Articular chondrocyte of knee joint (primary cell): ENCODE measurements at places on chromosomes 11 and 22. TPM values are rescaled to one million over a fixed set of nuclear protein-coding genes. Genes with fewer than 3 reads are reported as not detected.

The SLC25A18 gene
- 0.11 TPM in 1 of 2 replicates, not detected in the other for total RNA-seq

The HEPACAM gene
- total RNA-seq: not detected in 2 replicates

The EIF3L gene
- 291 and 393 TPM in 2 replicates for total RNA-seq

The PKP3 gene
- 0.52 and 1.2 TPM in 2 replicates for total RNA-seq

The CCDC87 gene
- 0.76 and 0.78 TPM in 2 replicates for total RNA-seq

The FXYD2 gene
- 0.11 and 0.13 TPM in 2 replicates for total RNA-seq

The HTR3B gene
- not detected in 2 replicates for total RNA-seq

The OR8G1 gene
- total RNA-seq: 0.43 TPM in 1 of 2 replicates, not detected in the other

The MCAM gene
- total RNA-seq: 24.2 and 44.5 TPM in 2 replicates

The SLC22A6 gene
- not detected in 2 replicates for total RNA-seq

The CBLIF gene
- total RNA-seq: not detected in 2 replicates

The SPTBN2 gene
- 0.43 and 0.91 TPM in 2 replicates for total RNA-seq

The PRG2 gene
- 0.11 TPM in 1 of 2 replicates, not detected in the other for total RNA-seq

The INS gene
- not detected in 2 replicates for total RNA-seq

The SULT4A1 gene
- total RNA-seq: 0.43 and 1.4 TPM in 2 replicates

The SDHD gene
- 121 and 134 TPM in 2 replicates for total RNA-seq
